SIG-M5 (cell line): ENCODE measurements at places on chromosomes 2 and 18.

GRCh38 chr2:215359576-215359922, 47.7 kb downstream of the ATIC start:
- DNase-seq: no peak

- no peak for DNase-seq
Observed at GRCh38 chr2:20521193-20521592, 74.3 kb downstream of the RHOB start.

- DNase-seq: no peak
Observed at GRCh38 chr2:202109139-202109736, 36.2 kb downstream of the KIAA2012 start.

- DNase-seq: no peak
Observed at GRCh38 chr18:56632070-56633022, 6.0 kb downstream of the TXNL1 start.

DNA sequence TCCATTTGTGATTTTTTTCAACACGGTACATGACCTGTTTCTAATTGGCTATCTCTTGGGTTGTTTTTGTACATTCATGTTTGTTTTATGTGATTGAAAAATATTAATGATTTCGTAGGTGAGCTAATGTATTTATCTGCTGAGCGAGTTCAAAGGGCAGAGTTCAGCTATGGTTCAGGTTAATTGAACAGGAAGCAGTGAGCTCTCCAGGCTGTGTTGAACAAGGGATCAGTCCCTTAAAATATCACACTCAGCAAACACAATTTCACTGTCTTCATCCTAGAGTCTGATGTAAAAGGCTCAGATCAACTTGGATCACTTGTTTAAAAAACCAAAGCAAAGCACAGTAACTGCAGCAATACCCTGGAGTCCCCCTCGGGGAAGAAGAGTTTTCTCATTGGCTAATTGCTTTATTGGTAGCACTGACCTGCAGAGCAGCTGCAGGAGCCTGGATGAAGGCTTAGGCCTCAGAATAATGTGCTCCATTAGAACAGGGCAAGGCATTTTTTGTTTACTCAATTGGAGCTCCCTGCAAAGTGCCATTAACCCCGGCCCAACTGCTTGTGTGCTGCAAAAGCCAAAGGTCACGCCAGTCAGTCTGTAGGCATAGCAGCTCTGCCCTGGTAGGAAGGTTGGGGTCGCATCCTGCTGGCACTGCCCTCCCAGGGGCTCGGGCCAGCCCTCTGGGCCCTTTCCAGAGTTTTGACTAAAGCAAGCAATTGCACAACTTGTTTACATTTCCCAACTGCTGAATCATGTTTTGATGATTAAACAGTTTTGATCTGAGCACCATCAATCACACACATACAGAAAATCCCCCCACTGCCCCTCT, 10.5 kb downstream of the ONECUT2 start:
- no peak for DNase-seq

DNA sequence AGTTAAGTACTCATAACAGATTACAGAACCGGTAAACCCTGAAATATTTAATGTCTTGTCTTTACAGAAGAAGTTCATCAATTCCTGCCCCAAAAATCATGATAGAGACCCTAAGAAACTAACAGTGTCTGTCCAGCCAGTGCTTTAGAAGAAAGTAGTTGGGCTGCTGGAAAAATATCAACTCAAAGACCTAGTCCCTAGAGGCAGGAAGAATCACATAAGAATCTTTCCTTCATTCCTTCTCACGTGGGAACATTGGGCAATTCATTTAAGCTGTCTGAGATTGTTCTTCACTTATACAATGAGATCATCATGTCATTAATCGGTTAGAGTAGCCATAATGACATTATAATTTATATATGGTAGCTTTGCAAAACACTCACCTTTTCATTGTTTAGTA, 156.4 kb downstream of the CCBE1 start:
- no peak for DNase-seq

GRCh38 chr2:16271231-16271896, 331.0 kb downstream of the MYCN start:
- no peak for DNase-seq
